ACHN (cell line): ENCODE measurements at places on chromosomes 6 and 20.

- no peak for DNase-seq
These were observed 617.6 kb downstream of the COL12A1 start for GRCh38 chr6:74588094-74588832.

- peak; percentile 27 for DNase-seq
These were observed 297.9 kb downstream of the UTRN start for GRCh38 chr6:144582939-144583613.

GRCh38 chr6:105785066-105785811 is 300.9 kb upstream of the PRDM1 start:
- DNase-seq, result no peak

- DNase-seq, result peak; percentile 88
These were observed 97.2 kb upstream of the MAP7 start for GRCh38 chr6:136647363-136647852.

GRCh38 chr20:10984913-10985312 is 311.1 kb upstream of the JAG1 start:
- no peak for DNase-seq

DNA sequence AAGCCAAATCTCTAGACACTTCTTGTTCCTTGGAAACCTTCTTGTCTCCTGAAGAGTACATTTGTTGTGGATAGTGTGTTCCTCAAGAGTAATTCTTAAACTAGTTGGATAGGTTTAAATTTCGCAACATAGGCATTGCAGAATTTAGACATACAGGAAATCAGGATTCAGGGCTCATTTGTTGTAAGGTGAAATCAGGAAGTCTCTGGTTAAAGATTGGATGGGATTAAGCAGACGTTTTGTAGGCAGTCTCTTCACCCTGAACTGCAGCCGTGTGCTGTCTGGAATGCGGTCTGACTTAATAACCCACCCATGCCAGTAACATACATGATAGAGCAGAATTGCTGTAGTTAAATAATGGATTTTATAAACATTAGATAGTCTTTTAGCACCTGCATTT is 21.7 kb downstream of the HIVEP1 start:
- DNase-seq, result peak; percentile 62
